B cell (primary cell): ENCODE measurements at places on chromosomes 1 and 21. TPM values are rescaled to one million over a fixed set of nuclear protein-coding genes. Genes with fewer than 3 reads are reported as not detected.

Gene HES3
- not detected in 2 replicates for polyA plus RNA-seq

Gene C1orf226
- 0.01 TPM in 1 of 2 replicates, not detected in the other for polyA plus RNA-seq

Gene CHD5
- polyA plus RNA-seq, result 0.18 and 0.22 TPM in 2 replicates

Gene REG4
- not detected in 2 replicates for polyA plus RNA-seq

Gene MR1
- 8.5 and 9.5 TPM in 2 replicates for polyA plus RNA-seq

Gene IGSF5
- not detected in 2 replicates for polyA plus RNA-seq

Gene PTPRU
- polyA plus RNA-seq, result 0.10 and 0.78 TPM in 2 replicates

Gene OR2L5
- 0.09 and 0.13 TPM in 2 replicates for polyA plus RNA-seq

DNA sequence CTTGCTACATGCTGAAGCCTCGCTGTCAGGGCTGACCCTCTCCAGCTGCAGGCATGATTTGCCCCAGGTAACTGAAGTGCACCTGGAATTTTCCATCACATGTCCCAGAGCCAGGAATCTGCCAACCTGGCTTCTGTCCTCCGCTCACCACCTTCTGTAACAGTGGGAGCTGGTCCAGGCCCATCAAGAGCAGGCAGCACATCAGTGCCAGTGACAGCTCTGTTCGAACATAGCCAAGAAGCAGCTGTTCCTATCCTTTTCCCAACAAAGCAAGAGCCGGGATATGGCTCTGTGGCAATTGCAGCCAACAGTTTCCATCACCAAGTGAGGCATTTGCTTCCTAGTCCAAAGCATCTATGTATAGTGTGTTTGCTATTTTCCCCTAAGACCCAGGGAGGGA, 42.2 kb upstream of the KANK4 start:
- no peak for DNase-seq

DNA sequence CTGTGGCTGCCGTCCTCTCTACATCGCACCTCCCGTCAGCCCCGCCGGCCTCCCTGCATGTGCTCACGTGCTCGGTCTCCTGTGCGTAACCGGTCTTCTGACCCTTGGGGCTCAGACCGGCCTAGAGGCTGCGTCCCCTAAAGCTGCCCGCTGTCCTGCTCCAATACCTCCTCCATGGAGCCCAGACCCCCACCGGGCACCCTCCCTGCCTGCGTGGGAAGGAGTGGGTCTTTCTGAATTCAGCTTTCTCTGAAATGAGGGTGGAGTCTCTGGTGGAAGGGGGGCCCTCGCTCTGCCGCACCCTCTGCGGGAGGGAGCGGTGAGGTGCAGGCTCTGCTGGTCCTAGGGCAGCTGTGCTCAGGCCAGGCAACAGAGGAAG, 18.7 kb upstream of the POFUT2 start:
- DNase-seq, result no peak

DNA sequence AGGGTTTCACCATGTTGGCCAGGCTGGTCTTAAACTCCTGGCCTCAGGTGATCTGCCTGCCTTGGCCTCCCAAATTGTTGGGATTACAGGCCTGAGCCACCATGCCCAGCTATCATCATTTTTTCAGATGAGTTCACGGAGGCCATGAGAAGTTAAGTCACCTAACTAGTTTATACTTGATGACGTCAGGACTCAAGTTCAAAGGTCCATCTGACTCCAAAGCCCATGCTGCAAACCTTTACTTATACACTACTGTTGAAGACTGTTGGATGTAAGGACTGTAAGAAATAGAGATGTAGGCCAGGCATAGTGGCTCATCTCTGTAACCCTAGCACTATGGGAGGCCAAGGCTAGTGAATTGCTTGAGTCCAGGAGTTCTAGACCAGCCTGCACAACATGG, 40.8 kb upstream of the STMN1 start:
- DNase-seq, result no peak

GRCh38 chr1:235566084-235566483, 61.8 kb upstream of the B3GALNT2 start:
- no peak for DNase-seq

GRCh38 chr1:111690306-111690617, 48.9 kb downstream of the INKA2 start:
- DNase-seq, result no peak

- peak; percentile 58 for DNase-seq
Observed at GRCh38 chr1:21651214-21652042, 17.7 kb downstream of the RAP1GAP start.

- no peak for DNase-seq
Observed at GRCh38 chr21:34907461-34908418, 141.4 kb downstream of the RUNX1 start.

DNA sequence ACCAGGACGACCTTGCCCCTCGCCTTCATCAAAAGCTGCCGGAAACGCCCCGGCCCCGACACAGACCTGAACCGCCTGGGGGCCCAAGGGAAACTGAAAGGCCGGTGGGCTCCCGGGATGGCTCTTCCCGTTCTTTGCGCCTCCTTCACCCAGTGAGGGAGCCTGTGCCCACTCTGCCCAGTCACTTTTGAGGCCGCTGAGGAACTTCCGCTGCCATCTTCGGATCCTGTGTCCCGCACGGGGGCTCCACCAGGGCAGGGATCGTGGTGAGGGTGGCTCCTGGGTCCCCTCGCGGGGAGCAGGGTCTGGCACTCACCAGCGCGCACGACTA, 104.0 kb downstream of the PPIAL4G start:
- DNase-seq, result no peak

DNA sequence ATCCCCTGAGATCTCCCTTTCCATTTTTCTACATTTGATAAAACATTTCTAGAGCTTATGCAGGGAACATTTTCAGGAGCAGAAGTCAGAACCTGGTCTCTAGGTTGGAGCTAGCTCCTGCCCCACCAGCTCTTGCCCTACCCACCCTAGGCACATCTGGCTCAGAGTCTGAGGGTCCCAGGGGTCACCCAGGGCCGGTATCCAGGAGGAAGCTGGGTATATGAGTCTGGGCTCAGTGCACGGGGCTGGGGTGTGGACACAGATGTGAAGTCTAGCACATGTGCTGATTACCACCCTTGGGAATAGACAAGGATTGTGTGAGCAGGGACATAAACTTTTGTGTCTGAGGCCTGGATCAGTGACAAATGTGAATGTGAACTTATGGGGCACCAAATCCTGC, 95.4 kb downstream of the MATN1 start:
- DNase-seq, result no peak

DNA sequence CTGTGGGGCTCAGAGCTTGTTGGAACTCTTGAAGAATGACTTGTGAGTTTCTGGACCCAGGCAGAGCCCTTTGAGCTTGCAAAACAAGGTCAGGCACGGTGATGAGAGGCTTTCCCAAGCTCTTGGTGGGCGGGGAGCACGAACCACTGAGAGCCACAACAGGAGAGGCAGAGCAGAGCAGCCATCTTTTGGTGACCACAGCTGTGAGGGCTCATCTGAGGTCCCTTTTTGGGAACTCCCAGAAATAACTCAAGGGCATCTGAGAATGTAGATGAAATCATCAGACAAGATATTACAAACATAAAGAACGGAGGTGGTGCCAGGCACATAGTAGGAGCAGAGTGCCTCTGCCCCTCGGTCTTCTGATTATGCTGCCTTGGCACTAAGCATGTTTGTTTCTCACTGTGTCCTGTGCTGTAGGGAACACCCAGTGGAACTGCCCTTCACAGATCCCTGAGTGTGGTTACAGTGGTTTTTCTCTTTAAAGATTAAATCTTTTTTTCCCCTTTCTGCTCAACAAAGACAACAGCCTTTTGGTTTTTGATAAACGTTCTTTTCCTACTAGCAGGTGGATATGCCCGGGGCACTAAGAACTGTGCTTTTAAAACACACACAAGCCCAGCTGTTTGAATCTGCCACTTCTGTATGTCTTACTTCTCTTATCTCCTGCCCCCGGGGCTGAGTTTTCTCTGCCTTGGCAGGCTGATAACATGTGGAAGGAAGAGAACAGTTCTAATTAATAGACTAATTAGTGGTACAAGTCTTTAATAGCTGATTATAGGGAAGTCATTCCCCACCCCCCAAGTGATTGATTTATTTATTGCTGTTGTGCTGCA, 37.7 kb downstream of the CD34 start:
- DNase-seq, result peak; percentile 37

DNA sequence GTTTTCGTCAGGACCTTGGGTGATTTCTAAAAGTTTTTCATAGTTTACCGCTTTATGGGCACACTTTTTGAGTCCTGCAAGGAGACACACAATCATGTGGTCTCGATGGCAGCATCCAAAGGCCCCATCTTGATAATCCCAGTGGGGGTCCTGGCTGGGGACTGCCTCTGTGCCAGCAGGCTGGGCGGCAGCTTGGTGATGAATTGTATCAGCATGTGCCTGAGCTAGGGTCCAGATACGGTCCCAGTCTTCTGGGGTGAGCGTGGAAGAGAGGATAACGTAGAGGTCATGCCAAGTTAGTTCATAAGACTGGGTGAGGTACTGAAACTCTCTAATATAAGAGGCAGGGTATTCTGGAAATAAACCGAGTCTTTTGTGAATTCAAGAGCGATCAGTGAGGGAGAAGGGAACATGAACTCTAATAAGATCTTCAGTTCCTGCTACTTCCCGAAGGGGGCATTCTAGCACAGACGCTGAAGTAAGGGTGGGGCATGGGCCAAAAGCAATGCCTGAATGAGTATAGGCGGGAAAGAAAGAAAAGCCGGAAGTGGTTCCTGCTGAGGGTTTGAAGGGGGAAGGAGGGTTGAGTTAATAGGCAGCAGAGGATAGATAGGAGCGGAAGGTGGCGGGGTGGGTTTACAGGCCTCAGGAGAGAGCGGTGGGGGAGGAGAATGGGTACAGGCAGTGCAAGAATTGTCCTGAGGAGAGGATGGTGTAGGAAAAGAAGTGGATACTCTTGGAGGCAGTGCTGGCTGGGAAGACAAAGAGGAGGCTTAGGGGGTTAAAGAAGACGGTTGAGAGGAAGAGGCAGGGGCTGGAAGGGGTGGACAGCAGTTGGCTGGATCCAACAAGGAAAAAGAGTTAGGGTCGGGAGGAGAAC, 1.6 kb downstream of the ERVH48-1 start:
- peak; percentile 84 for DNase-seq

- DNase-seq, result no peak
Observed at GRCh38 chr1:115299266-115299665, 38.8 kb downstream of the NGF start.

GRCh38 chr1:180515364-180515763, 13.0 kb upstream of the ACBD6 start:
- no peak for DNase-seq

DNA sequence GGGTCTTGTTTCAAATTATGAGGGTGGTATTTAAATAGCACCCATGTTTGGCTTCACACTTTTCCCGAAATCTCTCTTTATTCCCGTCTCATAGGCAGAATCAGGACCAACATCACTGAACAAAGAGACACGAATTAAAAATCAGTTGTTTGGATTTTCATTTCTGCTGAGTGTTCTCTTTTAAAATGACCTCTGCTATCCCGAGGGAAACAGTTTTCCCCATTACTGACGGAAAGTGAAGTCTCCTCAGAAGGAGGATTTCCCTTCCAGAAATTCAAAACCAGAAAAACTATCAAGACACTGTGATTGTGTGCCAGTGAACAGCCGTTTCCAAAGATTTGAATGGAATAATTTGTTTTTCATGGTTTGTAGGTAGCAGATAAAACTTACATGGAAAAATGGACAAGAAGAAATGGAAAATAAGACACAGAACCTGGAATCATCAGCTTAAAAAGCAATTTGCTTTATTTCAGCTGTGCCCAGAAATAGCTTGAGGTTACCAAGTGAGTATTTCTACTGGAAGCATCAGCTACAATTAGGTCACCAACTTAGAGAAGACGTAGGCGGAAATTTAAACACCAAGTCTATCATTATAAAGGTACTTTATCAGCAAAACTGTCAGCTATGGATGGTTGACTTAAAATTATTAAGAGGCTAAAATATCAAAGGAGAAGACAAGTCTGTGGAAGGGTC, 68.5 kb downstream of the RUNX1 start:
- DNase-seq, result no peak

- DNase-seq, result no peak
Observed at GRCh38 chr21:35559128-35559828, 501.0 kb downstream of the SETD4 start.

DNA sequence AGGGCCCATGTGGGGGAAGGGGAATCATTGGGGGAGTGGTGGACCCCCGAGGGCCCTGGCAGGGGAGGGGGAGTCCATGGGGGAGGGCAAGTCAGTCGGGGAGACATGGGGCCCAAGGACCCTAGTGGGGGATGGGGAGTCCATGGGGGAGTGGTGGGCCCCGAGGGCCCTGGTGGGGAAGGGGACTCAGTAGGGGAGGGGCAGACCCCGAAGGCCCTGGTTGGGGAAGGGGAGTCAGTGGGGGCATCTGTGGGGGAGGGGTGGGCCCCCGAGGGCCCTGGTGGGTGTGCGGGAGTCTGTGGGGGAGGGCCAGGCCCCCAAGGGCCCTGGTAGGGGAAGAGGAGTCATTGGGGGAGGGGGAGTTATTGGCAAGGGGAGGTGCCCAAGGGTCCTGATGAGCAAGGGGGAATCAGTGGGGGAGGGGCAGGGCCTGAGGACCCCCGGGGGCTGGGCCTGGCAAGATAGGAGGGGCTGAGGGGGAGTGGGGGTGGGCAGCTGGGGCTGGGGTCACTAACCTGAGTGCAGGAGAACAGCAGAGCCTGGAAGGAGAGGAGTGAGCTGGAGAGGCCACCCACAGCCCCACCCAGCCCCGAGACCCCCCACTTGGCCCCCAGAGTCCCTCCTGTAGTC, 2.1 kb downstream of the MXRA8 start:
- no peak for DNase-seq

DNA sequence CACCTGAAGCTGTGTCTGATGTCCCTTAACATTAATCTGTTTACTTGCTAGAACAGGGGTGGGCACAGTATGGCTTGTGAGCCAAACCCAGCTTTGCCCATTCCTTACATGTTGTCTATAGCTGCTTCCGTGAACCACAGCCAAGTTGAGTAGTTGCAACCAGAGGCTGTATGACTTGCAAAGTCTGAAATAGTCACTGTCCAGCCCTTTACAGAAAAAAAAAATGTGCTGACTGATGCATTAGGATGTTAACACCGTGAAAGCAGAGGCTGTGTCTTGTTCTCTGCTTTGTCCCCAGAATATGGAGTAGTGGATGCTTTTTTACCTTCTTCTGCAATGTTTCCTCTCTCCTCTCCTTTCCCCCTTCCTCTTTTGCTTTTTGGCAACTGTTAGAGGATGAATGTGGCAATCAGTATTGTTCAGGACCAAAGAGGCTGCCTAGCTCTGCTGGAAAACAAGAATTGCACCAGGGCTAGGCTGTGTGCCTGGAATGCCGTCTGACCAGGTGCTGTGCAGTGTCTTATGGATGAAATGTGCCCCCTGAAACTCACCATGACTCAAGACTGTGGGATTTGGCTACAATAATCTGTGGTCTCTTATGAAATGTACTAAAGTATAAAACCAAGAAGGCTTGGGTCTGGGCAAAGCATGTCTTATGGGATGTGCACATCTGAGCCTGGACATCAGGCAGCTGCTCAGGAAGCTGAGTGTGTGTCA, 79.6 kb upstream of the GCLM start:
- no peak for DNase-seq

- no peak for DNase-seq
Observed at GRCh38 chr1:43358121-43358745, 548 bp upstream of the CDC20 start.
